ENCODE measurements at places on chromosomes 5 and 9. TPM values are rescaled to one million over a fixed set of nuclear protein-coding genes. Genes with fewer than 3 reads are reported as not detected.

C9orf152 gene
- total RNA-seq, result not detected

WDR36 gene
- total RNA-seq, result 11.8 TPM

PLEKHG4B gene
- not detected for total RNA-seq

SLCO6A1 gene
- total RNA-seq, result not detected
